Mesenteric fat pad (tissue), 1 donor: ENCODE measurements at places on chromosomes 6 and 20. TPM values are rescaled to one million over a fixed set of nuclear protein-coding genes. Genes with fewer than 3 reads are reported as not detected.

The PREP gene
- total RNA-seq, result 35.8 TPM

The KIF25 gene
- total RNA-seq, result 0.93 TPM

DNA sequence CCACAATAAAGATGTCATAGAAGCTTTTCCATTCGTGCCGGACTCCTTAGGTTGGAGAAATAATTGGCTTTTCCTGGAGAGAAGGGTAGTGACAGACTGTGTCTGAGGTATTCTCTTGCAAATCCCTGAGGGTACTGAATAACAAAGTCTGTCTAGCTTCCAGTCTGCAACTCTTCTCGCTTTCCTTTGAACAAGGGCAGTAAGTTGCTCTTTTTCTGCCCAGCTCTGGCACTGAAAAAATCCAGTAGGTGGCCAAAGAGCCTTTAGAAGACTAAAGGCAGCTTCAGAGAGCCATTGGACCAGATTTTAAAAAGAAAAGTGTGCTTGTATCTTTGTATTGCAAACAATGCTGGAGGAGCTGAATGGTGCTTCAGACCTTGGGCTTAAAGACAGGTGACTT lies 20.7 kb upstream of the RREB1 start:
- DNase-seq, result no peak

DNA sequence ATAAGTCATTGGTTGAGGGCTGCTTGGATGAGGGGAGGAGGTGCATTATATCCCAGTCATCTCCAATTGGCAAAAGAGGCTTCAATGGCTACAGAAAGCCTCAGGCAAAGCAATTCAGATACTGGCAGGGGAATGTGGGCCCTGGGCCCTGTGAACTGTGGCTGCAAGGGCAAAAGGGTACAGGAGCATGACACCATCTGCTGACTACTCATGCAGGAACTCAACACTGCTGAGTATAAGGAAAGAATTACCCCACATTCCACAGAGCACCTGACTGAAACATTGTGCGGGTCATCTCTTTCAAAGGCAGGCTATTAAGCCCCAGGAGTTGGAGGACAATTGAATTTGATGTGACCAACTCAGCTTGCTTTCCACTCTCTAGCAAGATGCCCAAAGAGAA lies 92.1 kb upstream of the SPTLC3 start:
- no peak for DNase-seq

DNA sequence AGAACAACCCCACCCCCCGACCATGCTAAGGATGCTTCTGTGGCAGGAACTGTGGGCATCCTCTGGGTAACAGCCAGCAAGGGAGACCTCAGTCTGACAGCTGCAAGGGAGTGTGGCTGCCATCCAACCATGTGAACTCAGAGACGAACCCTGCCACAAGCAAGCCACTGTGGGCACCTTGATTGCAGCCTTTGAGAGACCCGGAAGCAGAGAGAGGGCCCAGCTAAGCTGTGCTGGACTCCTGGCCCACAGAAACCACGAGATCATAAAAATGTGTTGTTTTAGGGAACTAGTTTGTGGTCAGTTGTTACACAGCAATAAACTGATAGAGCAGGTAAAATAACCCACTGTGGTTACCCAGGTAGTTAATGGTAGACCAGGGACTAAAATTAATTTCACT lies 414.6 kb downstream of the CDH26 start:
- no peak for DNase-seq

DNA sequence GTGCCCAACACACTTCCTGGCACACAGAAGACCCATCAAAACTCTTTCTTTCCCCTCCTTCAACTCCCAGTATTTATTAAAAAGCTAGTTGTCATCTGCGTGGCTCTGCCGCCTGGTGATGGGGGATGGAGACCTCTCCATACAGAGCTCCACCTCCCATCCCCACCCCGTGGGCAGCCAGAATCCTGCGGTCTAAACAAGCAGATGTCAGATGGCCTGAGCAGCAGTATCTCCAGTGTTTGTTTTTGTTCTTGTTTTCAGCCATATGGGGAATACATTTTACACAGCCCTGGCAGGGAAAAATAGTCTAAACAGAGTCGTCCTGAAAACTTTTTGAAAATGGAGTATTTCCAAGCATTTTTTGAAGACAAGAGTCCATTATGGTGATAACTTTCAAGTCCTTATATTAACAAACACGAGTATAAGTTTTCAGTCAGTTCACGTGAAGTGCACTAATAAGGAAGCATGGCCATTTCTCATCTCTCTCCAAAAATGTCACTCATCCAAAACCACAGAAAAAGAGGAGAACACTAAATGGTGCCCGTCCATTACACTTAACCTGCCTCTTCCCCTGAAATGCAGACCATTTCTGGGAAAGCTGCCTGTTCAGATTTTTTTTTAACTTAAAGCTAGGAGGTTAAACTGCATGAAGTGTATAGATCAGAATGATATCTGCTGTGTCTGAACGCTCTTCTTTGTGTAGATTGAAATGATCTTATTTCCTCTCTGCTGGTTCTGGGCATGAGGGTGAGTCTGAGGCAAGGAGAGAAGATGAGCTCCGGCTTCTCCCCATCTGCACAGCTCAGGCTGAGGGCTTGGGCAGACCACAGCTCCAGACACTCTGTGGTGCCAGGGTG lies 91.0 kb downstream of the TCP11 start:
- DNase-seq, result no peak

GRCh38 chr6:169953686-169954085 lies 202.3 kb downstream of the ERMARD start:
- no peak for DNase-seq

GRCh38 chr20:63963348-63963741 lies 6.4 kb downstream of the ZNF512B start:
- DNase-seq, result no peak
